CD4-positive, CD25-positive, alpha-beta regulatory T cell (primary cell): ENCODE measurements at places on chromosomes 3 and 15. TPM values are rescaled to one million over a fixed set of nuclear protein-coding genes. Genes with fewer than 3 reads are reported as not detected.

The LMAN1L gene
- total RNA-seq: not detected

- no peaks in the 10 kb centered on the region for H3K27me3 ChIP-seq
- H3K4me3 ChIP-seq: no peak overlapping the region
- H3K27ac ChIP-seq: no peak overlapping the region
- no peaks in the 10 kb centered on the region for H3K36me3 ChIP-seq
- H3K4me1 ChIP-seq: no peaks in the 10 kb centered on the region
These were observed 197.9 kb downstream of the PLOD2 start for GRCh38 chr3:145963111-145963510.

DNA sequence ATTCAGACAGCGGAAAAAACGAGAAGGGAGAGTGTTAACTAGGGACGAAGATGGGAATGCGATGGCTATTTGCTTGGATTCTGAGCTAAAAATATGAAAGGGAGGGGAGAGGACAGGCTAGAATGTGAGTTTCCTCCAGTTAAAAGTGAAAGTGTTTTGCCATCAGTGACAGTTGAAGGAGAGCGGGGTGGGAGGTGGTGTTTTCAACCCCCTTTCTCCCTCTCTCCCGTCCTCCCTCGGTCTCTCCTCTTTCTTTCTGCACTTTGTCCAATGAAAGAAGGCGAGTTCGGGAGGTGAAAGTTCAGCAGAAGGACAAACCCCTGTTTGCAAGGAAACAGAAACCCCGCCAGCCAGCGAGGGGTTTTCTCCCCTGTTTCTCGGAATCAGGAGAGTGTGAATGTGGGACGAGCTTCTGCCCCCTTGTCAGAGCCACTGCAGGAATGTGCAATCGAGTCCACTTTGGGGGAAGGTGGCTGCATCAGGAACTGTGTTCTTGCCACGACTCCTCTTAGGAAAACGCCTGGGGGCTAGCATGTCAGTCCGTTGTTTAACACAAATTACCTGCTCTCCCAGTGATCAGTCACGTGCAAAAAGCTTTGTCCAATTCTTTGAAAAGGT, 975 bp upstream of the FOXP1 start:
- no peaks in the 10 kb centered on the region for H3K27me3 ChIP-seq
- H3K27ac ChIP-seq: peak overlapping the region; percentile 79
- H3K4me1 ChIP-seq: peaks cover 51% of the 10 kb centered on the region
- peak; percentile 68 for DNase-seq
- no peaks in the 10 kb centered on the region for H3K36me3 ChIP-seq

- H3K36me3 ChIP-seq: no peaks in the 10 kb centered on the region
- no peak overlapping the region for H3K27ac ChIP-seq
- H3K27me3 ChIP-seq: no peaks in the 10 kb centered on the region
- H3K4me3 ChIP-seq: no peak overlapping the region
- no peaks in the 10 kb centered on the region for H3K4me1 ChIP-seq
These were observed 82.1 kb downstream of the FILIP1L start for GRCh38 chr3:100032243-100032642.

GRCh38 chr15:99618941-99619411, 53.2 kb downstream of the MEF2A start:
- H3K27me3 ChIP-seq: no peaks in the 10 kb centered on the region
- no peak overlapping the region for H3K4me3 ChIP-seq
- DNase-seq: no peak
- no peak overlapping the region for H3K27ac ChIP-seq
- peaks cover 5% of the 10 kb centered on the region for H3K4me1 ChIP-seq
- no peaks in the 10 kb centered on the region for H3K36me3 ChIP-seq

GRCh38 chr3:106731230-106731629, 646.0 kb upstream of the CCDC54 start:
- no peaks in the 10 kb centered on the region for H3K4me1 ChIP-seq
- no peak for DNase-seq
- no peak overlapping the region for H3K27ac ChIP-seq
- no peaks in the 10 kb centered on the region for H3K36me3 ChIP-seq
- no peak overlapping the region for H3K4me3 ChIP-seq
- H3K27me3 ChIP-seq: no peaks in the 10 kb centered on the region

DNA sequence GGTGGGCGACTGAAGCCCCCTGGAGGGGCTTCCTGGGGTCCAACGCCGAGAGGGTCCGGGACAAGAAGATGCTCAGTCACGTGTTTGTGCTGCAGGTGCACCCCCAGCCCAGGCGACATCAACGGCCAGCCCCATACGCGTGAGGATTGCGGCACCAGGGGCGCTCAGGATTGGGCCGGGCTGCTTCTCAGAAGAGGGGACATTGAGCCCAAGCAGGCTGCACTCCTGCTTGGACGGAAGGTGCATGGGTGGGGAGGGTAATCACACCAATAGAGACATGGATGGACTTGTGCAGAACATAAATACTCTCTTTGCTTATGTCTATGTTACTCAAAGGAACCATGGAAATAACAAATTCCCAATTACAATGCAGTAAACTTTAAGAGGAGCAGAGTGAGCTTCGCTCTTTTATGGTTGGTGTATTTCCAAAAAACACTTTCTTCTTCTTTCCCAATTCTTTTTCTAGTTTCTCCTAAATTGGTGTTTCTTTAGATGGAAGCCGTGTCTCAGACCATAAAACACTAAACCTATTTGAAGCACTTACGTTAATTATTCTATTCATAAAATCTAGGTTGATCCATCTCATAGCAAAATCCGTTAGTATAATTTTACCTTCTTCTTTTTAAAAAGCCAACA, 182.7 kb downstream of the GOLGA6L6 start:
- no peak overlapping the region for H3K4me3 ChIP-seq
- no peak overlapping the region for H3K27ac ChIP-seq
- no peaks in the 10 kb centered on the region for H3K27me3 ChIP-seq
- peaks cover 8% of the 10 kb centered on the region for H3K4me1 ChIP-seq
- H3K36me3 ChIP-seq: no peaks in the 10 kb centered on the region

- no peak overlapping the region for H3K4me3 ChIP-seq
- no peak overlapping the region for H3K27ac ChIP-seq
- H3K36me3 ChIP-seq: no peaks in the 10 kb centered on the region
These were observed 219.4 kb downstream of the CDIN1 start for GRCh38 chr15:36798794-36799193.

The RAD54L2 gene
- total RNA-seq: 41.3 TPM

GRCh38 chr3:152656214-152656971, 178.5 kb upstream of the P2RY1 start:
- no peak overlapping the region for H3K4me3 ChIP-seq
- H3K27ac ChIP-seq: no peak overlapping the region
- no peaks in the 10 kb centered on the region for H3K4me1 ChIP-seq
- H3K36me3 ChIP-seq: no peaks in the 10 kb centered on the region

The LRRC28 gene
- total RNA-seq: 12.5 TPM

The GOLGA6L7 gene
- total RNA-seq: not detected

- H3K4me1 ChIP-seq: peaks cover 13% of the 10 kb centered on the region
- no peak overlapping the region for H3K27ac ChIP-seq
- no peaks in the 10 kb centered on the region for H3K36me3 ChIP-seq
- no peak for DNase-seq
- no peaks in the 10 kb centered on the region for H3K27me3 ChIP-seq
These were observed 3.0 kb upstream of the ANO10 start for GRCh38 chr3:43624619-43625305.

The FBLN2 gene
- total RNA-seq: not detected

The RHOV gene
- total RNA-seq: not detected

GRCh38 chr3:130654091-130654490, 92.5 kb downstream of the PIK3R4 start:
- H3K27ac ChIP-seq: no peak overlapping the region
- H3K27me3 ChIP-seq: no peaks in the 10 kb centered on the region
- H3K4me1 ChIP-seq: no peaks in the 10 kb centered on the region
- no peaks in the 10 kb centered on the region for H3K36me3 ChIP-seq
- no peak overlapping the region for H3K4me3 ChIP-seq
